ENCODE measurements at places on chromosomes 2 and 18.

DNA sequence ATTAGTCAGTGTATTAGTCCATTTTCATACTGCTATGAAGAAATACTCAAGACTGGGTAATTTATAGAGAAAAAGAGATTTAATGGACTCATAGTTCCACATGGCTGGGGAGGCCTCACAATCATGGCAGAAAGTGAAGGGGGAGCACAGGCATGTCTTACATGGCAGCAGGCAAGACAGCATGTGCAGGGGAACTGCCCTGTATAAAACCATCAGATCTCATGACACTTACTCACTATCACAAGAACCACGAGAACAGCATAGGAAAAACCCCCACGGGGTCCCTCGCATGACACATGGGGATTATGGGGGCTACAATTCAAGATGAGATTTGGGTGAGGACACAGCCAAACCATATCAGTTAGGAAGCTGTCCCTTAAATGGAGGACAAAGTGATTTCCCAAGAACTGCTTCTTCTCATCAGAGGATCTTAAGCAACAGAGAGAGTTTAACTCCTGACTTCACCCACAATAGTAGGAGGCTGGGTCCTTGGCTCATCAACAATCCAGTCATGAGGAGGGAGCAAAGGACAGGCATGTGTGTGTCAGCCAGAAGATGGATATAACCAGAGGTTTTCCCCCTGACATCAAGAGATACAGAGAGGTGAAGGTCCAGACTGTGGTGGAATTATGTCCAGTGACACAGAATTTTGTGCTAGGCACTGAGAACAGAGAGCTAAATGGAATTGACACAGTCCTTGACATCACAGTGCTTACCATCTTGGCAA, 203.8 kb upstream of the SH3BP4 start:
- H3K27me3 ChIP-seq = no peaks in the 10 kb centered on the region
- H3K4me3 ChIP-seq = no peak overlapping the region
- H3K27ac ChIP-seq = no peak overlapping the region
- H3K4me1 ChIP-seq = no peaks in the 10 kb centered on the region

DNA sequence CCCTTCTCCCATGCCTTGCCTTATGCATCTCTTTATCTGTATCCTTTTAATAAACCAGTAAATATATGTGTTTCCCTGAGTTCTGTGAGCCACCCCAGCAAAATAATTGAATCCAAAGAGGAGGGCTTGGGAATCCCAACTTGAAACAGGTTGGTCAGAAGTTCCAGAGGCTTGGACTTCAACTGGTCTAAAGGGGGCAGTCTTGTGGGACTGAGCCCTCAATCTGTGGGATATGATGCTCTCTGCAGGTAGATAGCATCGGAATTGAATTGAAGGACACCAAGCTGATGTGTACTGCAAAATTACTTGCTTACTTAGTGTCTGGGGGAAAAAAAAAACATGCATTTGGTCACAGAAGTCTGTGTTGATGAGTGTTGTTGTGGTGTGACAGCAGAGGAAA, 1033.5 kb upstream of the TMEFF2 start:
- DNase-seq = peak; percentile 52
- no peak overlapping the region for H3K4me3 ChIP-seq
- H3K27ac ChIP-seq = no peak overlapping the region
- no peaks in the 10 kb centered on the region for H3K4me1 ChIP-seq

- no peak overlapping the region for H3K27ac ChIP-seq
- H3K27me3 ChIP-seq = no peaks in the 10 kb centered on the region
- DNase-seq = no peak
Observed at GRCh38 chr18:62211325-62211828, 24.3 kb downstream of the RELCH start.

DNA sequence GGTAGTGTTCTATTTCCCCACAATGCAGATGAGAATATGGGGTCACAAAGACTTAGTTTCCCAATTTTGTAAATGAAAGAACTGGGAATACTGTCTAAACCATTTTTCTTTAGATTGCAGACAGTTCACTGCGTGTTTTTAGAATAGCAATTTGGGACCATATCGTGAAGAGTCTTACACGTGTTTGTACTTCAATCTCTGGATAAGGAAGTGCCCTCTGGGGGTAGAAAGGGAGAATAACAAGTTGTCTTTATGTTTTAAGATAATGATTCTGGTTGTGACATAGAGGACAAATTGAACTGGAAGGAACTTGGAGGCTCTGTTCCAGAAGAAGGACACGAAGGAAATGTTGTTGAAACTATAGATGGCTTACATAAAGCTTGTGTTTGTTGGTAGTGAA, 457.7 kb downstream of the CBLN2 start:
- no peak for DNase-seq
- H3K27ac ChIP-seq = no peak overlapping the region
- H3K27me3 ChIP-seq = no peaks in the 10 kb centered on the region
- no peak overlapping the region for H3K4me3 ChIP-seq

- no peak for DNase-seq
- H3K4me3 ChIP-seq = no peak overlapping the region
- H3K36me3 ChIP-seq = peaks cover 51% of the 10 kb centered on the region
- H3K27ac ChIP-seq = no peak overlapping the region
- H3K27me3 ChIP-seq = no peaks in the 10 kb centered on the region
Observed at GRCh38 chr2:241629762-241630435, 7.1 kb downstream of the THAP4 start.

DNA sequence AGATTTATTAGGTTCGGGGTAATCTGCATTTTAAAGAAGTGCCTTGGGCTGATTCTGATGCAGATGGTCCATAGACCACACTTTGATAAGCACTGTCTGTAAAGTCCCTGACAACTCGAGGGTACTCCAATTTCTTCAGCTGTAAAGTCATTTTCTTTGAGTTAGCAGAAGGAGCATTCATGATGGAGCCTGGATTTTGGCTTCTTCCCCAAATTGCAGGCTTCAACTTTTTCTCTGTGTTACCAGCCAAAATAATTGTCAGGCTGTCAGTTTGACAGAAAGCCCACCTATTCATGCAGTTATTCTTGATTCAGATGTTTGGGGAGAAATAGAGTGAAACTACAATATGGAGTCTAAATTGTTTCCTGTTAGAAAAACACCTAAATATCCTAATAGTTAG, 66.0 kb downstream of the RPL37A start:
- no peaks in the 10 kb centered on the region for H3K27me3 ChIP-seq
- H3K4me3 ChIP-seq = no peak overlapping the region
- no peak for DNase-seq

DNA sequence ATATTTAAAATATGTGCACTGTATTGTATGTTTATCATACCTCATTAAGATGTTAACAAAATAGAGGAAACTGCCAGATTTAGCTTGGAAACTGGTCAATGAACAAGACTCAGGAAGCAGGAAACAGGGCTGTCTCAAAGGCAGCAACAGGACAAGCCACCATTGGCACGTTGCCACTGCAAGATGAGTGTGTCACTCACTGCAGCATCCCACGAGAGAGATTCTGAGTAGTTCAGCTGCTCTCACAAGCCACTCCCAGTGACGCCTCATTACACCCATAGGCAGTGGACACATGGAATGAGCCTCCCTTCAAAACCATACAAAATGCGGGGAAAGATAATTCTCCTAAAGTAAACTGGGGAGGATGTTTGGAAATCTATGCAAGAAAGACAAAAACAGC, 181.9 kb upstream of the DLGAP1 start:
- no peak overlapping the region for H3K4me3 ChIP-seq
- no peaks in the 10 kb centered on the region for H3K36me3 ChIP-seq
- no peaks in the 10 kb centered on the region for H3K4me1 ChIP-seq
- H3K27ac ChIP-seq = no peak overlapping the region

- H3K27me3 ChIP-seq = no peaks in the 10 kb centered on the region
- H3K4me3 ChIP-seq = no peak overlapping the region
Observed at GRCh38 chr2:36485521-36485920, 112.4 kb downstream of the FEZ2 start.

DNA sequence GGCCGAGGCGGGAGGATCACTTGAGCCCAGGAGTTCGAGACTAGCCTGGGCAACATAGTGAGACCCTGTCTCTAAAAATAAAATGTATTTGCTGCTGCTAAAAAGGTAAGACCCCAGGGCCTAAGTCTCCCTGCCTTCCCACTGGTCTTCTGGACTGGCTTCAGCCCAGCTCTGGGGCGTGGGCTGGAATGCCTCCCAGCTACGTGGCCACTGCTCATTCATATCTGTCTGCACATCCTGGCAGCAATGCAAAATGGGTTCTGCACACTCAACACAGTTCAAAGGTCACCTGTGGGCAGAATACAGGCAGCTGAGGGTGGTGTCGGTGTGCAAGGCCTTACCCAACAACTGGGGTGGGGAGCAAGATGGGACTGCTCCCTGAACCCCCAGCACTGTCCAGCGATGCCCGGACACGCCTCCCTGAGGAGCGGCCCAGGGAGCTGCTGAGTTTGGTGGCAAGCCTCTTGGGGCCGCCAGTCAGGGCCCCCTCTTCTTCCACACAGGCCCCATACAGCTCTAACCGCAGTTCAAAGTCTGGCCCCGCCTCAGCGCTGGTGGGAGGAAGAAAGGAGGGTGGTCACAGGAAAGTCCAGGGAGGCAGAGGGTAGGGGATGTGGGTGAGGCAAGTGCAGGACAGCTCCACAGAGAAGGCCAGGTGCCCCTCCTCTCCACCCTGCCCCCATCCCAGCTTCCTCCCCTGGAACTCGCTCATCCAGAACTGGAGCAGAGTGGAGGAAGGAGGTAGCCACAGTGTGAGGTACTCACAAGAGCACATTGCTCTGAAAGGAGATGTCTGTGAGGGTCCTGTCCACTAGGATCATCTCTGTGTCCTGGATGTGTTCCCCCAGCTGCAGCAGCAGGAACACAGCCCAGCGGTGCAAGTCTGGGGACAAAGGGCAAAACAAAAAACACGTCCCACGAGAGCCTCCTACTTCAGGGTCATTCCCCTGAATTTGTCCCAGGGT, 8.2 kb downstream of the WDR54 start:
- no peak overlapping the region for H3K4me3 ChIP-seq
- peaks cover 8% of the 10 kb centered on the region for H3K4me1 ChIP-seq
- H3K36me3 ChIP-seq = peaks cover 86% of the 10 kb centered on the region
- no peak for DNase-seq
- H3K27me3 ChIP-seq = no peaks in the 10 kb centered on the region

- no peaks in the 10 kb centered on the region for H3K27me3 ChIP-seq
- no peak overlapping the region for H3K27ac ChIP-seq
- no peak overlapping the region for H3K4me3 ChIP-seq
- H3K4me1 ChIP-seq = no peaks in the 10 kb centered on the region
- peaks cover 68% of the 10 kb centered on the region for H3K36me3 ChIP-seq
Observed at GRCh38 chr2:190910341-190911136, 29.9 kb downstream of the GLS start.

DNA sequence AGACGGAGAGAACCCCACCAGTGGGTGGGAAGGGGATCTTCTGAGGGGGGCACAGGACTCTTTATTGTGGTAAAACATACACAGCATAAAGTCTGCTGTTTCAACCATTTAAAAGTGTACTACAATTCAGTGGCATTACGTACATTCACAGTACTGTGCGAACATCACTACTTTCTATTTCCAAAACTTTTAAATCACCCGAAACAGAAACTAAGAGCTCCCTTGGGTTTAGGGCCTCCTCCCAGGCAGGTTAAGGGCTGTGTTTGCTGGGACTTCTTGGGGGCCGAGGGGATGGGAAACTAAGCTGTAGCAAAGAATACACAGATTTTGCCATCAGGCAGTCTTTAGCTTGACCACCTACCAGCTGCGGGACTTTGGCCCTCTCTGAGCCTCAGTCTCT, 242.0 kb downstream of the HAUS1 start:
- H3K4me1 ChIP-seq = no peaks in the 10 kb centered on the region
- DNase-seq = no peak
- no peaks in the 10 kb centered on the region for H3K27me3 ChIP-seq
- no peak overlapping the region for H3K4me3 ChIP-seq

DNA sequence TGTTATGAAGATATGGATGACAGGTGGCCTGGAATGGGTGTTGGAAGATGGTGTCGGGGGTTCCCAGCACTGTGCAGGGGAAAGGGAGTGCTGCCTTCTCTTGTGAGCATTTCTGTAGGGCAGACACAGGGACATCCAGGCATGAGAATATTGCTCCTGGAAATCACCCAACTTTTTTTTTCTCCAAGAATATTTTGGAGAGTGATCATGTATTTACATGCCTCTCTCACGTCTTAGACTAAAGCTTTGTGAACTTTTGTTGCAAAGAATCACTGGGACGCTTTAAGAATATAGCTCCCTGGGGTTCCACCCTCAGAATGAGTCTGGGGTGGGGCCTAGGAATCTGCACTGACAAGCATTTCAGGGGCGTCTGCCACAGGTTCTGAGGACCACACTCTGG, 68.7 kb downstream of the VWA3B start:
- no peaks in the 10 kb centered on the region for H3K27me3 ChIP-seq
- H3K4me3 ChIP-seq = no peak overlapping the region
- H3K36me3 ChIP-seq = no peaks in the 10 kb centered on the region
- no peak overlapping the region for H3K27ac ChIP-seq

DNA sequence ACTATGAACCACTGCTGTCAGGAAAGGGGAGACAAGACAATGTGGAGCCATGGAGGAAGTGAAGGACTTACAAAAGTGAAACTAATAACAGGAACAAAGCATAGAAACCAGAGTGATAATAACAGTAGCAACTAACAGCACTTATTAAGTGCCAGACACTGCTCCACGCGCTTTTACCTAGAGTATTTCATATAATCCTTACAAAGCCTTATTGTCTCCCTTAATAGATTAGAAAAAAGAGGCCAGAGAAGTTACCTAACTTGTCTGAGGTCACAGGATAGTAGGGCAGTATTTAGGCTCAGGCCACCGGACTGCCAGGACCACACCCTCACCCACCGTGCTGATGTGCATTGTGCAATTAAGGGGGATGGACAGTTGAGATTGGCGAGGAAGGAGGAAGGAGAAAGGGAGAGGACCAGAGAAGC, 98.6 kb upstream of the NFU1 start:
- H3K27ac ChIP-seq = no peak overlapping the region
- no peaks in the 10 kb centered on the region for H3K27me3 ChIP-seq
- H3K4me1 ChIP-seq = no peaks in the 10 kb centered on the region
- peaks cover 17% of the 10 kb centered on the region for H3K36me3 ChIP-seq
- DNase-seq = no peak
